ENCODE measurements at places on chromosomes 1 and 21.

DNA sequence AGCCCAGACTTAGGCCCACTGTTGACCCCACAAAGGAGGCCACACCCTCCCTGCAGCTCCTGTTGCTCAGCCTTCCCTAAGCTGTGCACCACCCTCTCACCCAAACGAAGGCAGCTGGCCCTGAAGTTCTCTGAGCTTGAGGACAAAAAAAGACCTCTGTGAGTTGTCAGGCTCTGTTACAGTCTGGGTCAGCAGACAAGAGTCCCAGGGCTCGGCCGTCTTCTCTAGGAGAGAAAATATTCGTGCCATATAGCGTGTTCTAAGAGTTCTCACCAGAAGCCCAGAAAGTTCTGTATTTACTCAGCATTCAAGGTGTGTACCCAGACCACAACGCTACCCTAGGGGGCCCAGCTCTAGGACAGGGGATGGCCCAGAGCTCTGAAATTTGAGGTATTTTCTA lies 25.5 kb upstream of the LYST start:
- no peak for DNase-seq

- no peak for DNase-seq
Observed at GRCh38 chr1:12469990-12470389, 148.0 kb downstream of the DHRS3 start.

- no peak for DNase-seq
Observed at GRCh38 chr1:245380790-245381535, 226.2 kb downstream of the KIF26B start.

- no peak for DNase-seq
Observed at GRCh38 chr1:205537386-205538018, 33.0 kb downstream of the CDK18 start.

DNA sequence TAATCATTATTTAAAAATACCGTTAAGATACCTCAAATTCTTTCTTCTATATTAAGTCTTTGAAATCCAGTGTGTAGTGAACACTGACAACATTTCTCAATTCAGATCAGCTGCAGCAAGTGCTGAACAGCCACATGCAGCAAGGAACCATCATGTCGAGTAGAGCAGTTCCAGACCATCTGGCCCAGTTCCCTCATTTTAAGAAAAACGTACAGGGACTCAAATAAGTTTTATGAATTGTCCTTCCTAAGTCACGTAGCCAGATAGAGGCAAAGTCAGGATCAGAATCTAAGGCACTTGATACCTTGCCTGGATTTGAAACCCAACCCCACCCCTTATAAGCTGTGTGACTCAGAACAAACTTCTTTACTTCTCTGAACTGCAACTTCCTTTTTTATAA lies 132.4 kb downstream of the PROX1 start:
- DNase-seq: no peak

DNA sequence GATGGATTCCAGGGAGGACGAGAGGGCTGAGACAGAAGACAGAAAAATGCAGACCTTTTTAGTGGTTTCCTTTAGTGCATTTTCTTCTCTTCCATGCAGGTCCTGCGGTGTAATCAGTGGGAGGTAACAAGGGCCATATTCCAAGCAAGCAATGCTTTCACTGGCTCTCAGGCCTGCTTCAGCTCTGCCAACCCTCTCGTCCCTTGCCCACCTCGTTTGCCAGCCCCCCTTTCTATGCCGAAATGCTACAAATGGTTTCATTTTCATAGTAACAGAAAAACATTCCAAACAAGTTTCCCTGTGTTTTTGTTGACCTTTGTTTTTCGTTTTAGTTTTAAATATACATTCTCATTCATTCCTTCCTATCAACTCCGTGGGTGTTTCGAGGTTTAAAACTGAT lies 443.1 kb downstream of the TTLL7 start:
- no peak for DNase-seq

GRCh38 chr1:14380408-14380807 lies 218.1 kb upstream of the KAZN start:
- no peak for DNase-seq

DNA sequence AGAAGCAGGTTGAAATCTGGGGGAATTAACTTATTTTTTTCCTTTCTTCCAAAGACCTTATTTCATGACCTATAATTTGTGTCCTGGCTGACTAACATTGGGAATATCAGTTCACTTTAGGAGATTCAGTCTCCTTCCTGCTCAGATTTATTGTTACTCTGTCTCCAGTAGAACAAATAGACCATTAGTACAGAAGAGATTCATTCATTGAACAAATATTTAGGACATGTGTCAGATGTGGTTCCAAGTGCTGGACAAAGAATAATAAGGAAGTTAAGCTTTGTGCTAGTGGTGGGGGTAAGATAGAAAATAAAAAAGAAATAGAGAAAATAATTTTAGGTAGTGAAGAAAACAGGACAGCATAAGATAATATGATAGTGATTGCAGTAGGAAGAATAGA lies 20.3 kb downstream of the ZMYM4 start:
- no peak for DNase-seq

Data from NCI-H226 (cell line).